ENCODE measurements at places on chromosomes 1 and 21.

- DNase-seq: no peak
These were observed 25.2 kb downstream of the IL12RB2 start for GRCh38 chr1:67332653-67333529.

GRCh38 chr1:55828044-55828443, 612.9 kb upstream of the USP24 start:
- no peak for DNase-seq

GRCh38 chr1:110787328-110788071, 85.4 kb upstream of the CD53 start:
- DNase-seq: no peak

DNA sequence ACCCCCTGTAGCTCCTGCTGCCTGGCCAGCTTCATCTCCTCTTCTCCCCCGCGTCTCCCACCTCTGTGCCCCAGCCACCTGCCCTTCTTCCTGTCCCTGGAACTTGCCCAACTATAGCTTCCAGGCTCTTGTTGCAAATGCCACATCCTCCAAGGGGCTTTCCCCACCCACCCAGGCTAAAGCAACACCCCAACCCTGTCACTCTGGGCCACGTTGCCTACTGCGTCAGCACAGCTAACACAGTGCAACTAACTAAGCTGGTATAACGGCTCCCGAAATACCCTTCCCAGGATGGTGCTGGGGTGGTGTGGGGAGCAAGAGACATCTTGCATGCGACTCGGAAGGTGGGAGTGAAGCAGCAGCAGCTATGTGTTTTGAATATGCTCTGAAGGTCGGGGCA, 19.7 kb downstream of the CAMK2N1 start:
- no peak for DNase-seq

DNA sequence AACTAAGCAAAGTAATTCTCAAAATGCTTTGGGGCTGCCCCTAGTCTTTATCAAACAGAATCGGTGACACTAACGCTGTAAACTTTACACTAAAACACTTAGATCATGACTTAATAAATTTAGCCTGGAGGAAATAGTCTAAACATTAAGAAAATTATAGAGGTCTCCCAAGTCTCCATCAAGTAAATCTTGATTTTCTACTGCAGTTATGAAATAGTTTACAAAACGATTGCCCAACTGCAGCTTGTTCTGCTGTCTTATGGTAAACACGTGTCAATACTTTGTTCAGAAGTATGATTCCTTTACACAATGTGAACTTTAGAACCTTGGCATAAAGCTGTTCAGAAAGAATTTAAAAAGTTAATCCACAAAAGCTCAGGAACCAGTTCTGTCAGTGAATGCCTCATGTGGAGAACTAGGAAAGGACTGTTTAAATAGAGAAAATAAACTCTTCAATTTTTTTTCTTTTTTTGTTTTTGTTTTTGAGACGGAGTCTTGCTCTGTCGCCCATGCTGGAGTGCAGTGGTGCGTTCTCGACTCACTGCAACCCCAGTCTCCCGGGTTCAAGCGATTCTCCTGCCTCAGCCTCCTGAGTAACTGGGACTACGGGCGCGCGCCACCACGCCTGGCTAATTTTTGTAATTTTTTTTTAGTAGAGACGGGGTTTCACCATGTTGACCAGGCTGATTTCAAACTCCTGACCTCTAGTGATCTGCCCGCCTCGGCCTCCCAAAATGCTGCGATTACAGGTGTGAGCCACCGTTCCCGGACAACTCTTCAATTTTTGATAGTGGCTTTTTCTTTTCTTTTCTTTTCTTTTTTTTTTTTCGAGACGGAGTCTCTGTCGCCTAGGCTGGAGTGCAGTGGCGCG, 1.6 kb downstream of the DDI2 start:
- DNase-seq: no peak

- DNase-seq: no peak
These were observed 8.1 kb downstream of the NGF start for GRCh38 chr1:115329965-115330364.

GRCh38 chr1:22767852-22768251, 57.2 kb downstream of the EPHB2 start:
- DNase-seq: no peak

GRCh38 chr1:59707178-59707791, 107.5 kb upstream of the HOOK1 start:
- DNase-seq: peak; percentile 84

- DNase-seq: no peak
These were observed 178.7 kb upstream of the RUNX1 start for GRCh38 chr21:35227786-35228185.

GRCh38 chr1:223525546-223525945, 132.3 kb downstream of the CCDC185 start:
- DNase-seq: no peak

DNA sequence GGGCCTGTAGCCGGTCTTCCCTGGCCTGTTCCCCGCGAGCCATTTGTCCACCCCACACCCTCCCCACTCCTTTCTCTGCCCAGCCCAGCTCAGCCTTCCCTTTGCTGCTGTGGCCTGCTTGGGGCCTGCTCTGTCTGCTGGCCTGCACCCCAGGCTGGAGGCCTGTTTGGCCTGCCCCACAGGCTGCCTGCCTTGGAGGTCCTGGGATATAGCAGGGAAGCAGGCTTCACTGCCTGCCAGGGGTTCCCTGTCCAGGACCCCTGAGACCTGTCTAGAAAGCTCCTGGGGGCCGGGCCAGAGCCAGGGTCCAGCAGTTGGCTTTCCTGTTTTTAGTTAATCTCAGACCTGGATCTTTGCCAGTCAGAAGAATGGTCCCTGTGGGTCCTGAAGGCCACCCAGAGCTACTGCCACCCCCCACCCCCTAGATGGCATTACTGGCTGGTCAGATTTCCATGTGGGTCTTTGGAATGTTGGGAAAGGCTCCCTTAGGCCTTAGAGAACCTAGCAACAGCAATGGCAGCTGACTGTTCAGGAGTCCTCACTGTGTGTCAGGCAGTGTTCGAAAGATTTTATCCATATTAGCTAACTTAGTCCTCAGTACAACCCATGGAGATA, 7.7 kb downstream of the ZNF362 start:
- DNase-seq: no peak

GRCh38 chr1:19197845-19198244, 12.2 kb downstream of the UBR4 start:
- no peak for DNase-seq

DNA sequence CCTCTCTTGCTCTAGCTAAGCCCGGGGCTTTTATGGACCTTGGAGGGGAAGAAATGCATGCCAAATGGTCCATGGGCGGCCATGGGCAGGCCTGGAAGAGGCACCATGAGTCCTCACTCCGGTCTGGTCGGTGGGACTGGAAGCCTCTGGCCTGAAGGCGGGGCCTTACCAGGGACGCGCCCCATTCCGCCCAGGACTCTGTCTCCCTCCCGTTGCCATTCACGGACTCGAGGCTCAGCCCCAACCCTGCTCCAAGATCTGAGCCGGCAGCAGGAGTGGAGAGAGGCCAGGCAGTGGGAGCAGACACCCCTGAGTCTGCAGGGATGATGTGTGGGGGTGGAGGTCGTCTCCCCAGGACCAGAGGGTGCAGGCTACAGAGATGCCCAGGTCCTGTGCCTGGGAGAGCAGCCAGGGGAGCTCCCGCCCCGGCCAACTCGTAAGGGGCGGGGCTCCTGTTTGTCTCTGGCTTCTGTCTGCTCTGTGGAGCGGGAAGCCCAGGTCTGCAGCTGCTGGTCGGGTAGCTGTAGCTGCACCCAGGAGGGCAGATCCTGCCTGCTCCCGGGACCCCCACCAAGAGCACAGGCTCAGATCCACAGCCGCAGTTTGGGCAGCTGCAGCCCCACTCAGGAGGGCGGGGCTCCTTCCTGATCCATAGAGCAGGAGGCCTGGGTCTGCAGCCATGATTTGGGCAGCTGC, 8.3 kb upstream of the KANK4 start:
- no peak for DNase-seq

DNA sequence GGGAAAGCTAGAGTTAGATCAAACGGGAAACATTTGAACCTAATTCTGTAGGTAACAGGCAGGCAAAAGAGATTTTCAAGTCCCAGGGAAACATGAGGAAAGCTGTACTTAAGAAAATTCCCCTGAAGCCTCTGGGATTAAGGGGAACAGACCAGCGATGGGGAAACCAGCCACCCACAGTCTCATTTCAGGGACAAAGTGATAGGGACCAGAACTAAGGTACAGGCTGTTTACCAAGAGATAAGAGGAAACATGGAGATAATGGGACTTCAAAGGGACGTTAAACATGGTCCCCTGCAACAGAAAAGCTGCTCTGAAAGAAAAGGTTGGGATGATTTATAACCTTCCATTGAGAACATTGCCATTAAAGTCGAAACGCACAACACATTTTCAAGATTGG, 84.4 kb downstream of the NTPCR start:
- DNase-seq: no peak

- DNase-seq: peak; percentile 63
These were observed 10.8 kb upstream of the DUSP12 start for GRCh38 chr1:161738627-161739287.

DNA sequence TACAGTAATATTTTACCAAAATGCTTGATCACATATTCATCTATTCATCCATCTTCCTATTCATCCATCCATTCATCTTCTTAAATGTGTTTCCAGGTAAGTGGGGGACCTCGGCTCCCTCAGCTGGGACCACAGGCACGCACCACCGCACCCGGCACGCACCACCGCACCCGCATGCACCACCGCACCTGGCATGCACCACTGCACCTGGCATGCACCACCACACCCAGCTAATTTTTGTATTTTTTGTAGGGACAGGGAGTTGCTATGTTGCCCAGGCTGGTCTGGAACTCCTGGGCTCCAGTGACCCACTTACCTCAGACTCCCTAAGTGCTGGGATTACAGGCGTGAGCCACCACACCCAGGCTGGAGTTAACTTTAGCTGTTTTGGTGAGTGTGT, 21.2 kb downstream of the ACTRT2 start:
- no peak for DNase-seq

DNA sequence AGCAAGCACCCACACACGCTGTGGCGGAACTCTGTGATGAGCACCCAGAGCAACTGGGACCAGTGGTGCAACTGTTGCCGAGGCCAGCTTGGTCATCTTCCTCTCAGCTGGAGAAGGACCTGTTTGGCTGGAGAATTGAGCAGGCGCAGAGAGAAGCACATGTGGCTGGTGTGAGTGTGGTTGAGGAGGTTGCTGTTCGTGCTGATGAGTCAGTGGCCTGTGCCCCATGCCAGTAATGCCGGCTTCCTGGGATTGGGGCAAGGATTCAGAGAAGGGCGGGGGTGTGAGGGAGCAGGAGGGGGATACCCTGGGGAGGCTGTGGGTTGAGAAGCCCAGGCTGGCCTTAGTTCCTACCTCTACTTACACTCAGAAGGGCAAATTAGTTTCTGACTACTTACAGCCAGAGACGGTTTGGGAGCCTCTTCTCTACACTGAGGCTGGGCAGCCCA, 57.5 kb upstream of the EPS8L3 start:
- peak; percentile 61 for DNase-seq

All from non-pigmented ciliary epithelial cell (primary cell).